Right hindlimb (tissue), 1 donor: ENCODE measurements at places on chromosomes 1 and 21.

DNA sequence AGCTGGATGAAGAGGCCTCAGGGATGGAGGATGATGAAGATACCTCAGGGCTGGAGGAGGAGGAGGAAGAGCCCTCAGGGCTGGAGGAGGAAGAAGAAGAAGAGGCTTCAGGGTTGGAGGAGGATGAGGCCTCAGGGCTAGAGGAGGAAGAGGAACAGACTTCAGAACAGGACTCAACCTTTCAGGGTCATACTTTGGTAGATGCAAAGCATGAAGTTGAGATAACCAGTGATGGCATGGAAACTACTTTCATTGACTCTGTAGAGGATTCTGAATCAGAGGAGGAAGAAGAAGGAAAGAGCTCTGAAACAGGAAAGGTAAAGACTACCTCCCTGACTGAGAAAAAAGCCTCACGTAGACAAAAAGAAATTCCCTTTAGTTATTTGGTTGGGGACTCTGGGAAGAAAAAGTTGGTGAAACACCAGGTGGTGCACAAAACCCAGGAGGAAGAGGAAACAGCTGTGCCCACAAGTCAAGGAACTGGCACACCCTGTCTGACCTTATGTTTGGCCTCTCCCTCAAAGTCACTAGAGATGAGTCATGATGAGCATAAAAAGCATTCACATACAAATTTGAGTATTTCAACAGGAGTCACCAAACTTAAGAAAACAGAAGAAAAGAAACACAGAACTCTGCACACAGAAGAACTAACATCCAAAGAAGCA is 15.4 kb downstream of the L1TD1 start:
- DNase-seq, result no peak

- no peak for DNase-seq
Measured at GRCh38 chr1:204434116-204434755, 22.6 kb upstream of the PPP1R15B start.

- DNase-seq, result no peak
Measured at GRCh38 chr1:56397811-56398231, 181.5 kb downstream of the PLPP3 start.

- DNase-seq, result no peak
Measured at GRCh38 chr1:164635059-164635802, 76.2 kb downstream of the PBX1 start.

DNA sequence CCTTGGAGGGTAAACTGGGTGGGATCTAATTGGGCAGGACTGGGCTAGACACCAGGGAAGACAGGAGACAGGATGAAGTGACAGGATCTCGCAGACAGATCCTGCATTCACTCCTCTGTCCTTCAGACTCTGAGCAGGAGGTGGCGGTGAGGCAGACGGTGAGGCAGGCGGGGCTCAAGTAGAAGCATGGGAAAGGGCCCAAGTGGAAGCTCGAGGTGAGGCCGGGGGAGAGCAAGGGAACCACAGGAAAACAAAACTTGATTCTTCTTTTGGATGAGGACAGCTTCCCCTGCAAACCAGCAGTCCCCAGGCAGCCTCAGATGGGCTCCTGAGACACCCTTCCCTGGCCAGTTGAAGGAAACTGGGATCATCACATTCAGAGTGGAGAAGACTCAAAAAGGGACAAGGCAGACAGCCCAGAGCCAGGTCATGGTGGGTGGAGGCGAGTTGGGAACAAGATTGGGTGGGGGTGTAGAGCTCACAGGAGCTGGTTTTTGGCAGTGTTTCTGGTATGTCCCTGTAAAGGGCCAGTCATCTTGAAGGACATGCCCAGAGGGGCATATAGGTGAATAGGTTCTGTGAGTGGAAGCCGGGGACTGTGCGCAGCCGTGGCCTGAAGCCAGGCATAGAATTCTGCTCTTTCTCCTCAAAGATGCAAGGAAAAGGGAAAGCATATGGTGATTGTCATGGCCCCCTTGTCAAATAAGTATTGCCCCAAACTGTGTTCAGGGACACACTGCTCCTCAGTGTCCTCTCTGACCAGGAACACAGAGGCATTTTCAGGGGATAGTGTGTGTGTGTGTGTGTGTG is 18.0 kb downstream of the INKA2 start:
- peak; percentile 17 for DNase-seq

GRCh38 chr1:172955161-172955815 is 95.5 kb downstream of the TNFSF18 start:
- no peak for DNase-seq

GRCh38 chr1:81437649-81438048 is 363.1 kb upstream of the ADGRL2 start:
- DNase-seq, result no peak

DNA sequence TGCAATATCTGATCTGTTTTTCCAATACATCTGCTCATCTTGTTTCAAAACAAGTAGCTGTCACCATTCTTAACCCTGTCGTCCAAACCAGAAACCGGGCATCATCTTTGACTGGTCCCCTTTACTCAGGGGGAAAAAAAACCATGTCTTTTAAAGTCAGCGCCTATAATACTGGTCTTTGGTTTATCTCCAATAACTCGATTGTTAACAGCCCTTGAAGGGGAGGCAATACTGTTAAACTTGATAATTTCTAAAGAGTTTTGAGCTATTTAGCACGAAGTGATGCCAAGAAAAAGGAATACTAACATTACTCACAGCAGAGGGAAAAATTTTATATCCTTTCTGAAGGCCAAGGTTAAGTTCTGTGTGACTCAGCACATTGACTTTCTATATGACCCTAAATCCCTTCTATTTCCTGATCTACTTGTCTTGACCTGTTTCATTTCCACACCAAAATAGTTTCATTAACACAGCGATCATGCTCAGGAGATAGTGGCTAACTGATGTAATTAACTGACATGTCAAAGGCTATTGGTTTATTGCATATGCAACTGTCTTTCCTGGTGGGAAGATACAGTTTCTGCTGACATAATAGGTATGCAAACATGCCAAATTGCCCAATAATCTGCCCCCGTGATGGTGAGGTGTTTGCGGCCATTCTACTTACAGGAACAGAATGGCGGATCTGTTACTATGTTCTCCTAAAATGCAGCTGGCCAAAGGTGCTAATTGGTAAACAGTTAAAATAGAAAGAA is 59.1 kb downstream of the NFIA start:
- no peak for DNase-seq

- no peak for DNase-seq
Measured at GRCh38 chr1:152169366-152170025, 10.5 kb upstream of the RPTN start.

DNA sequence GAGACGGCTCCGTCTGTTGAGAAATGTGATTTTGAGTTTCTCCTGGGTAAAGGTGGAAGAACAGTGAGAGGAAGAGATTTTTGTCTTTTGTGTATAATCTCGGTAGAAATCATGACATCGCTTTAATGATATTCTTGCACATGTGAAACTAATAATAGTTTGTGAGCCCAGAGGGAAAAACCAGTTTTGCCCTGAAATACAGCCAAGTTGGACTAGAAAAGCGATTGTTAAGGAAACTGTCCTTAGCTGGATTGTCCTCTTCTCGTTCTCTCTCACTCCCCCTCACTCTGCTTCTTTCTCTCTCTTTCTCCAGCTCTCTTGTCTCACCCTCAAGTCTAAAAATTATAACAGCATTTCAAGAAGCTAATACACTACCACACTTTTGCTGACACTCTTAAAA is 17.1 kb downstream of the KCNJ6 start:
- DNase-seq, result no peak

DNA sequence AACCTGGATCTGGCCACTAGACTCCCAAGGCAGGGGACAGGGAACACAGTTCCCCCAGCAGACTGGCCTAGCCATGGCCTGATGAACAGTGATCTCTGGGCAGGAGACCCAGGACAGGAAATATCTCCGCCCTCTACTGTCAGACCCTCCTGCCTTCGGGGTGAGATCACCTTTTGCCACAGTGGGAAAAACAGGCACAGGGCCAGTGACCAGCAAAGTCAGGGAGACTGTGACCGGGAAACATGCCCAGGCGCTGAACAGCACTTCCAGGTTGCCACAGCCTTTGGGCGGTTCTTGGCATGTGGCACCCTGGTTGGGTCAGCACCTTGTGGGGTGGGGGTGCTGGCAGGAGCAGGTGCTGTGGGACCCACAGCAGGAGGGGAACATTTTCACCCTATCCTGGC is 8.9 kb upstream of the ZNF669 start:
- no peak for DNase-seq

GRCh38 chr1:34408011-34408410 is 231.3 kb downstream of the C1orf94 start:
- no peak for DNase-seq

- no peak for DNase-seq
Measured at GRCh38 chr21:19914028-19914427, 1084.2 kb upstream of the NCAM2 start.

DNA sequence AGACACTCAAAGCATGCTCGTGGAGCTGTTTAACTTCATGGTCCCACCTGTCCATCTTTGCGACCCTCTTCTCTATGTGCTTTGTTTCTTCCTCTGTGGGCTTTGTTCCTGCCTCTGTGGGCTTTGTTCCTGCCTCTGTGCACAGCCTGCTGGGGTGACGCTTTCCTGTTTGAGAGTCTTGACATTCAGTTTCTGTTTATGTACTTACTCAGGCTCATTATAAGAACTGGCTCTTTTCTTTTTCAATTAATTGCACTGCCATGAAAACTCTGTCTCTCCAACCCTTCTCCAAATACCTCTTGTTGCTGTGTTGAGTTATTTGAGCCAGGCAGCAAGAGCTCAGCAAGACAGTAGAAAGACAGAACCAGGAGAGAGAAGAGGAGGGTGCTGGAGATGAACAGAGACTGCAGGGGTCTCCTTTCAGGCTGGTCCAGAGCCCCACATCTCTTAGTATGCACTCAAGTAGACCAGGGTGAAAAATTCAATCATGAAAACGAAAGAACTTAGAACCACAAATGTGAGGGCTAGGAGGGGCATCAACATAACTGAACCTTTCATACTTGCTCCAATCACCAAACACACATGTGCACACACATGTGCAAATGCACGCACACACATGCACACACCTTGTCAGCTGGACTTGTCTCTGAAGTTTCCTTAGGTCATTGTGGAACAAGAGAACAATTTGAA is 88.3 kb upstream of the SGIP1 start:
- peak; percentile 28 for DNase-seq
